A172 (cell line): ENCODE measurements at places on chromosomes 7 and 10.

GRCh38 chr7:108618056-108618455 is 48.4 kb downstream of the DNAJB9 start:
- no peak for DNase-seq

DNA sequence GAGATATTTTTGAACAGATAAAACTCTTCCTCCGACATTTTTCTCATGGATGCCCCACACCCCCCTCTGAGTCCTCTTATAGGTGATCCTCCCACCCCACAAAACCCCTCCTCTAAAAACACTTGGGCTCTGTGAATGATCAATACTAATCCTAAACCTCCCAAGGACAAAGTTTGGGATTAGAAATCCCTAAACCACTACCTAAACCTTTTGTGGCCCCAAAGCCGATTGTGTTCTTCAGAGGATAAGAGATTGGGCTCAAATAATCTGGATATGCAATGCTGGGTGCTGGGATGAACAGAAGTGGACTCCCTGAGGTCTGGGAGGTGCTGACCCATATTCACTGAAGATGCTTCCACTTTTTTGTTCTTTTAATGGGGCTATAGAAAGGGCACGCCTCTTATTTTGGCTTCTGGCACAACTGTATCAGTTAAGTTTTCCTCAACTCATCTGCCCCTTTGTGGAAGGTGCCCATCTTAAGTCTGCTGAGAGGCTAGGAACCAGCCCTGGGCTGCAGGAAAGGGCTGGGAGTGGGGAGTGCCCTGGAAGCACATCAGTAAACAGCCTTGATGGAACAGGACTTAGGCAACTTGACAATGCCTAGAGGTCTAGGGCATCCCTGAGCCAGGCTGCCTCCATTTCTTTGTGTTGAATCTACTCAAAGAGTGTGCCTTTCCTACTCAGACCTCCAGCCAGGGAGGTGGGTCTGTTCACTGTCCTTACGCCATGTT is at the start of gene OPN1SW:
TSS of gene OPN1SW (minus strand) at position 51 of the 731 bp plus-strand sequence. CDS start at position 38, 13 bp downstream.
- no peak for DNase-seq

- no peak for DNase-seq
Observed at GRCh38 chr10:20457649-20458048, 439.5 kb downstream of the NEBL start.

DNA sequence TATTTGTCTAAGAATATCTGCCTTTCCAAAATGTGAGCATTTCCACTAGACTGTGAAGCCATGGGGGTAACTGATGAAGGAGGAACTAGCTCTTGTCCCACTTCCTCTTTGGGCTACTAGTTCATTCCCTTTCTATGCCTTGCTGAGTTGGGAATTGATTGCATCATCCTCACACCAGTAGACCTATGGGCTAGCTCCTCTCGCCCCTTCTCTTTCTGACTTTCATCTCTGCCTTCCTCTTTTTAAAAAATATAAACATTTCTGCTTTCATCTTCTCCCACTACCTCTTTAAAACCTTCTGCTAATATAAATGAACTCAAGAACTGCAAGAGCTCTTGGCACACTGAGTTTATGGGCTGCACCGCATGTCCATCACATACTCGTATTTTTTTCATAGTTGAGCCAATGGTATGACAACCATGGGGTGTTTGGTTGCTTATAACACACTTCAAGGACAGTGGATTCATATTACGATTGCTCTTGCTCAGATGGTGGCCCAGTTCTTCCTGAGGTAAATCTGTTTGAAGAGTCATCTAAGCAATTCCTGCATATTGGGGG is 182.0 kb downstream of the REEP3 start:
- no peak for DNase-seq

GRCh38 chr7:5636446-5636835 is 145.0 kb downstream of the RNF216 start:
- no peak for DNase-seq

DNA sequence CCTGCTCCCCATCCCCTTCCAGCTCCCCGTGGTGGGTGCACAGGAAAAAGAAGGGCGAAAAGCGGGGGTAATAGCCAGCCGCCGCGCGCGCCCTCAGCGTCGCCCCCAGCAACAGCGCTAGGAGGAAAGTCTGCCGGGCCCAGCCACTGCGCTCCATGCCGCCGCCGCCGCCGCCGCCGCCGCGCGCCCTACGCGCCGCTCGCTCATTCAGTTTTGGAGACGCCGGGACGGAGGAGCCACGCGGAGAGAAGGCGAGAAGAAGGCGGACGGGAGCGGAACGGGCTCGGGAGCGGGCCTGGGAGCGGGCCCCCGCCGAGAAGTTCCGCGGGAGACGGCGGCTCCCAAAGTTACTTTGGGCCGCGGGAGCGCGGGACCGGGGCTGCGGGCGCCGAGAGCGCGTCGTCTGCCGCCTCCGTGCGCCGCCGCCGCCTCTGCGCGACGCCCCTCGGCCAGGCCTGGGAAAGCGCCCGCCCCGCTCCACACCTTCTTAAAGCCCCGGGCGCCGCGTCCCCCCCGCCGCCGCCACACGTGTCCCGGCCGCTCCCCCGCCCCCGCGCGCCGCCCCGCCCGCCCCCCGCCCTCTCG is at the start of gene RELN:
TSS of gene RELN (minus strand) at position 459 of the 585 bp plus-strand sequence. CDS start at position 157, 302 bp downstream.
- no peak for DNase-seq

GRCh38 chr10:24984906-24985305 is 31.1 kb downstream of the ENKUR start:
- no peak for DNase-seq

GRCh38 chr10:76043261-76043660 is 611.8 kb downstream of the LRMDA start:
- peak; percentile 3 for DNase-seq

DNA sequence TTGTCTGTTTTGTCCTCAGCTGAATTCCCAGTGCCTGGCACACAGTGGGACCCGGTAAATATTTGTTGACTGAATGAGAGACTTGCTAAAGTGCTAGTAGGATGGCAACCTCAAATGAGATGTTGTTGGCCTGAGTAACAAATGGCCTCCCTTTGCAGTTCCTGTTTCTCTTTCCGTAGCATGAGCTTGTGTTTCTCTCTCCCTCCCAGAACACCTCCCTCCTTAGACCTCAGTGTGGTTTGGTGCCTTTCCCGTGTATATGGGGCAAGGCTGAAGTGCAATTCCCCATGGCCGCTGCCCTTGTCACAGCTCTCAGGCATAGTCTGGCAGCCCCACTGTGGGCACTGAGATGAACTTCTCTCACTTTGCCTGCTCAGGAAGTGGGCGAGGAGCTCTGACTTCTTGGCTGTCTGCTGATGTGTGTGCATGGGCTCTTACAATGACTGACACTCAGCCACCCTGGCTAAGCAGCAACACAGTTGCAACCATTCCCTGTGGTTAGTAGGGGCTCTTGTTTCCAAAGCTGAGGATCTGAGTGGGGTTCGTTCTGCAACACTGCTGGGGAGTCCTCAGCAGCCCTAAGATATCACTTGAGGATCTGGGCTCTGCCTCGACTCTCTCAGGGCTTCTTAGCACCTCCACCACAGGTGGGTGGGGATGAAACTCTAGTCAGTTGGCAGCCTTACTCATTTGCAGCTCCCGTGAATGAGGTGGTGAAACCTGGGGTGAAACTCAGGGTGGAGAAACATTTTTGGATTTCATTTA is 136.1 kb downstream of the ICA1 start:
- no peak for DNase-seq

DNA sequence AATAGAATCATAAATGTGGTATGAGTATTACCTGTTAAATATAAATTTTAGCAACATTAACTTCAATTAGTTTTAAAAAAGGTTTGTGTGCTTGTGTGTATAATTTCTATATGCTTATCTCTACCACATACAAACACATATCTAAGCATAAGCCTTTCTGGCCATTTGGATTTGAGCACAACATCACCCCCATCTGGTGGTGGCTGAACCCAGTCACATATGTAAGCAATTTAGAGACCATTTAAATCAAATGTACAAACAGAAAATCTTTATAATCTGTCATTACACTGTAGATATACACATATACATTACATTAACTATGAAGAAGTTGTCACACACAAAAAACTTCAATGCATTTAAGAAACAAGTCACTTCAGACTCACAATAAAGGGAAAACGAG is 31.7 kb downstream of the GPR22 start:
- DNase-seq, result peak; percentile 21

GRCh38 chr7:82605247-82605864 is 161.8 kb upstream of the CACNA2D1 start:
- peak; percentile 21 for DNase-seq

- no peak for DNase-seq
Observed at GRCh38 chr7:17985473-17986239, 42.0 kb downstream of the PRPS1L1 start.

DNA sequence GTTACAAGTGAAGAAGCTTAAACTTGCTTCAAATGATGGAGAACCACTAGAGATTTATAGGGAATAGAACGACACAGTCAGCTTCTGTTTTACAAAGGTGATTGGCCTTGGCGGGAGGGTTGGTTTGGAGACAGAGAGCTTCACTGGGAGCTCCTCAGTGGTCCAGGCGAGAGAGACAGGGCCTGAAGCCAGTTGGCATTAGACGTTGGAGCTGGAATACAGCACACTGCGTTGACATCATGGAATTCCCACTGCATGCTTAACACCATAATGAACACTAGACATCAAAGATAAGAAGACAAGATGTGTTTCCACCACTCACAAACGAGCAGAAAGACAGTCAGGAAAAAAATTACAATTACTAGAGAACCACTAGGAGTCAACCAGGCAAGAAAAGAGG is 67.8 kb downstream of the TBXAS1 start:
- DNase-seq, result no peak

- peak; percentile 48 for DNase-seq
Observed at GRCh38 chr10:14474656-14475055, 143.9 kb upstream of the FRMD4A start.

- DNase-seq, result no peak
Observed at GRCh38 chr7:43058271-43059066, 54.0 kb upstream of the HECW1 start.

- DNase-seq, result peak; percentile 42
Observed at GRCh38 chr7:50142425-50143017, 49.5 kb upstream of the ZPBP start.

DNA sequence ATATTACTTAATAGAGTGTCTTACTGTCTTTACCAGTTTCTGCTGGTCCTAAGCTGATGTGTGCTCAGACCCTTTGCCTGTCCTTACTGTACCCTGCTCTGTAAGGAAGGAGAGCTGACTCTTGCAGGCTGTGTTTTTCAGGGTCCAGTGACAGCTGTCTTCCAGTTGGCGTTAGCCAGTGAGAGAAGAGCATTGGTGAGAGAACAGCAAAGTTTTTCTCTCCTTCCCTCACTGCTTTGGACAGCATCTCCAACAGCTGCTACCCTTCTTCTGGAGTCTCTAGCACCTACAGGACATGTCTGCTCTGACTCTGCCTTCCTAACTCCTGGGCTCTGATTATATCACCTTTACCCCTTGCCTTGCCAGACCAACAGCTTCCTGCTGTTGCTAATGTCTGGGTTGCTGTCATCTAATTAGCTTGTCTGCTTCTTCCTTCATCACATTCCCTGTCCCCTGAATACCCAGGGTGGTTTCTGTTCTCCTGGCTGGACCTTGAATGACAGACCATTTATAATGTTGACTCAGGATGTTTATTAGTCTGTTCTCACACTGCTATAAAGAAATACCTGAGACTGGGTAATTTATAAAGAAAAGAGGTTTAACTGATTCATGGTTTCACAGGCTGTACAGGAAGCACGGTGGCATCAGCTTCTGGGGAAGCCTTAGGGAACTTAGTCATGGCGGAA is 23.5 kb upstream of the PANK1 start:
- no peak for DNase-seq

DNA sequence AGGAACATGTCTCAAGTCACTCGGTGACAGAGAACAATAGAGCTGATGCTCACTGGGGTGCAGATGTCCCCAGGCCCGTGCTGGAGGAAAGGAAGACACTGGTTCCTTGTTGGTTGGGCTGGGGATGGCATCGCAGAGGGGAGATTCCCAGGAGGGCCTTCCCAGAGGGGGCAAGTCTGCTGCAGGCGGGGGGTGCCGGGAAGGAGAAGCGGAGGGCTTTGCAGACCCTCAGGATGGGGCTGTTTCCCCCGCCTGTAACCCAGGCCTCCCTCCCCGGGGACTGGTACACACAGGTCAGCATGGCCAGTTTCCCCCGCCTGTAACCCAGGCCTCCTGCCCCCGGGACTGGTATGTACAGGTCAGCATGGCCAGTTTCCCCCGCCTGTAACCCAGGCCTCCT is 283.8 kb downstream of the DNAJB6 start:
- no peak for DNase-seq

DNA sequence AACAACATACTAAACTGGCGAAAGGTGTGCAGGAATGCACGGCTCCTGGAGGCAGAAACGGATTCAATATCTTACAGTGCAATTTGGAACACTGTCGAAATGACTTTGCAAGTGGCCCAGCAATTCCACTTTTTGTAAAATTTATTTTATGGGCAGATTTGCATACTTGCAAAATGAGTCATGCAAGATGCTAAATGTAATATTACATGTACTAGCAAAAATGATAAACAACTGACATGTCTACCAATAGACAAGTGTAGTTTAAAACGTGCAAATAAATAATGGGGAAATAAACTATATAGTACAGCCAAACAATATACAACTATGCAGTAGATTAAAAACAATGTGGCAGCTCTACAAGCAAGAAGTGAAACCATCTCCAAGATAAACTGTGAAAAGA is 97.7 kb downstream of the ARHGAP12 start:
- DNase-seq, result peak; percentile 12

DNA sequence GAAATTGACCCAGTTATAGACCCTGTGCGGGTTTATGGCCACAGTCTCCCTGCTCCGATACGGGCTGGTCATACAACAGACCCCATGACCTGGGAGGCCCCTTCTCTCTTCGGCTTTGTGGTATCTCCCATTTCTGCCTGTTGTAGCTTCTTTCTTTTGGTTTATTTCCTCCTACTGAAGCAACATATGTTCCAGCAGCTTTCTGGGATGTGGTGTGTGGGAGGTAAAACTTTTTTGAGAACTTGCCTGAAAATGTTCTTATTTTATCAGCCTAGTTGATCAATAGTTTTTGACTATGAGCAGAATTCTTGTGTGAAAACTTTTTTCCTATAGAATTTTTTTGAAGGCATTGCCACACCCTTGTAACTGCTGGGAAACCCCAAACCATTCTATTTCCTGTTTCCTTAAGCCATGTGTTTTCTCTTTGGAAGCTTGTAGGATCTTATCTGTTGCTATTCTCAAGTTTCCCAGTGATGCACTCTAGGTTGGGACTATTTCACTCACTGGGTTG is 80.0 kb downstream of the DAGLB start:
- DNase-seq, result peak; percentile 71

GRCh38 chr7:5083311-5083711 is 37.7 kb downstream of the RBAK start:
- no peak for DNase-seq

GRCh38 chr7:127667017-127667670 is 15.2 kb downstream of the SND1 start:
- peak; percentile 55 for DNase-seq

- no peak for DNase-seq
Observed at GRCh38 chr10:71945819-71946474, 18.2 kb upstream of the CHST3 start.

DNA sequence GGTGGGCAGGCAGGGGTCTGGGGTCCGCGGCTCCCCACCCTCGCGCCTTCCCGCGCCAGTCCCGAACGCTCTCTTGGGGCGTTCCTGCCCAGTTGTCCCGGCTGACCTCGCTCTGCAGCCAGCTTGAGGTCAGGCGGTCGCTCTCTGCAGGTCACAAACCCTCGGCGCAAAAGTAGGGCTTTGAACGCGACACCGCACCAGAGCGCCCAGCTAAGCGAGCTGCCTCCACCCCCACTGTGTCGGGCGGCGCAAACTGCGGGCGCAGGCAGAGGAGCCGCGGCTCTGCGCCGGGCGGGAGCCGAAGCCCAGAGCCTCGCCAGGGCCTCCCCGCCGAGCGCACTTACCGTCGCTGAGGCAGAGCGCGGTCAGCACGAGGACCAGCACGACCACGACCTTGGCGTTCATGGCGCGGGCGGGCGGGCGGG is 284 bp downstream of the CXCL12 start:
- DNase-seq, result no peak

GRCh38 chr10:88091490-88092061 is 228.2 kb downstream of the PTEN start:
- no peak for DNase-seq
